ENCODE measurements at places on chromosomes 7 and 10.

- no peak for DNase-seq
These were observed 24.8 kb upstream of the ZNF32 start for GRCh38 chr10:43673471-43673870.

DNA sequence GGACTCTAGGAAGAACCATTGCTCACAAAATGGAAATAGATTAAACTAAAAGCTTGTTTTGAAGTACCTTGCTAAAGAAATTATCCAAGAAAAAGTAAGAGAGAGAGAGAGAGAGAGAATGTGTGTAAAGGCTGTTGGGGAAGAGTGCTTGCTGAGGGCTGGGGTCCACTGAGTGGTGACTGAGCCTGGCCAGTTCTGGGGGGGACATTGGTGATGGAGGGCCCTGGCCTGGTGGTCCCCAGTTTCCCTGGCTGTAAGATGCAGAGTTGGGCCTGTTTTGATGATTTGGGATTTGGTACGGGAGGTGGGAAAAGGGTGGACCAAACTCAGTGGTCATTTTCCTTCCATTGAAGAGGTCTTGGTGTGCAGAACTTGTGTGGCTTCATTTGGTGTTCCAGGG is 880 bp downstream of the RAMP3 start:
- no peak for DNase-seq

- no peak for DNase-seq
These were observed 111.5 kb downstream of the SH2D4B start for GRCh38 chr10:80649183-80649582.

DNA sequence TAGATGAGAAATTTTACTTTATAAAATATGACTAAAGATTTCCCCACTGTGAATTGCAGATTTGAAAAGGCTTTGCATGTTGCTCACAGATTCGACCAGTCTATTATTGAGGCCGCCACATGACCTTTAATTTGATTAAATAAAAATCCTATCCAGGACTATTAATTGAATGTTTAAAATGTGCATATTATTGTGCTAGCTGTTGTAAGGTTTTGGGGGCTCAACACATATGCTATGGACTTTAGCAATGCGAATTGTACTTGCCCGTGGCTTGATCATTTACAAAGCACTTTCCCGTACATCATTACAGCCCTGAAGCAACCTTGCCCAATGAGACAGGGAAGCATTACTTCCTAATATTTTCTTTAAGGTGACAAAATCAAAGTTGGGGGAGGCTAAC is 243.0 kb downstream of the ACTR3B start:
- DNase-seq = no peak

- DNase-seq = no peak
These were observed 275.6 kb upstream of the FOXK1 start for GRCh38 chr7:4406288-4407058.

DNA sequence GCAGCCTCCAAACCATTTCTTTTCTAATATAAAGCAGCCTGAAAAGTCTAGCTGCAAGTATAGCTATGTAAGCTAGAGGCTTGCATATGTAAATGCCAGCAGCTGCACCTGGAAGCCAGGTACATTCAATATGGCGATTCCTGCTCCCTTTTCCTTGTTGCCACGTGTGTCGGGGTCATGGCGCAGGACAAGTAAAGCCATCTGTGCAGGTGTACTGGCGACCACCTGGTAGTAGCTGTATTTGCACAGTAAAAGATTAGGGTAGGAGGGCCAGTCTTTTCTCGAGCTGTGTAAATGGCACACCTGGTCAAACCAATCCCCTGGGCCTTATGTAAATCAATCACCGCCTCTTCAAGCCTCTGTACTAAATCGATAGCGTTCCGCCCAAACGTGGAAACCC is 484.5 kb downstream of the MAGI2 start:
- DNase-seq = no peak

DNA sequence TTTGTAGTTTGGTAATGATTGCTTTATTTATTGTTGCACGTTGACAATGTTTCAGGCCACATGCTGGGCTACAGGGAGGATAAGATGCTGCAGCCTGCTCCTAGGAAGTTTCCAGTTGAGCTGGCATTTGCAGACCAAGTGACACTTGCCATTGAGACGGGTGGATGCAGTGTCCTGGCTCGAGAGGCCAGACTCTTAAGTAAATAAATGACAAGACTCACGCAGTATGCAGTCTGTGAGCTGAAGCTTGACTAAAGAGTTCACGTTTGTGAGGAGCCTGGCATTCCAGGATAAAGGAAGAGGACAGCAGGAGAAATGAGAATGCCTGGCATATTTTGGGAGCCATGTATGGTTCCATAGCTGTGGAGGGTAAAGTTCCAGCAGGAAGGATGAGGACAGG is 105.8 kb downstream of the BAMBI start:
- no peak for DNase-seq

- no peak for DNase-seq
These were observed 244.5 kb downstream of the GATA3 start for GRCh38 chr10:8298896-8299570.
